ENCODE measurements at places on chromosomes 6 and 20. TPM values are rescaled to one million over a fixed set of nuclear protein-coding genes. Genes with fewer than 3 reads are reported as not detected.

The SLC17A1 gene
- total RNA-seq: not detected

The GSTA3 gene
- total RNA-seq: not detected

The EFCAB8 gene
- not detected for total RNA-seq

The SLC44A4 gene
- not detected for total RNA-seq

The CTCFL gene
- not detected for total RNA-seq

DNA sequence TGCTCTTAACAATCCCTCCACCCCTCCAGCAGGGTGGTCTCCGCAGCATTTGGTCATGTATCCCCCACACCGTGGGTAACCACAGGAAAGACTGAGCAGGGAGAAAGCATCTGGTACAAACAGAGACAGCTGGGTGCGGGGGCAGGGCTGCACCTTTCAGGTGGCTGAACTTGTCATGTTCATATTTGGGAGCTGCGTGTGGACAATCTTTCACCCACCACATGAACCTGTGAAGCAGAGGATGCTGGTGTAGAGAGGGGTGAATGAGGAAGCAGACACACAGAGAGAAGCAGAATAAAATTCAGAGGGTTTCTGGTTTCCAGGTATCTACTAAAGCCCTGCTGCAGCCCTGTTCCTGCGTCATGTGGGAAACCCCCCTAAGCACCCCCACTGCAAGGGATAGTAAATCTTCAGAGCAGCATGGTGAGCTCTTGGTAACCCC is 8.9 kb downstream of the GFOD1 start:
- H3K4me3 ChIP-seq: no peak overlapping the region
- peaks cover 3% of the 10 kb centered on the region for H3K36me3 ChIP-seq
- no peaks in the 10 kb centered on the region for H3K27me3 ChIP-seq
- H3K27ac ChIP-seq: no peak overlapping the region
- H3K4me1 ChIP-seq: no peaks in the 10 kb centered on the region

DNA sequence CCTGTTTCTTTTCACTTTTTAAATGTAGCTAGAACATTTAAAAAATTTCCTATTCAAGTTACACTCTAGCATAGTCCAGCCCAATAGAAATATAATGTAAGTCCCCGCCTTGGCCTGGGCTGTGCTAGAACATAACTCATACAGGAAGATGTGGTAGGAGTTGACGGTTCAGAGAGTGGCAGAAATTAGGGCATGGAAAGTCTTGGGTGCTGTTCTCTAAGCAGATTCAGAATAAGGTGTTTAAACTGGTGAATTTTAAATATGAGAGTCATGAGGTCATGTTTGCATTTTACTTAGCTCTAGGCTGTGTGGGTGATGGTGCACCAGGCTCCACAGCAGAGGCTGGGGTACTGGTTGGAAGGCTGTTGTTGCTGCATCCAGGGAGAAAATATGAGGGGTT is 256.5 kb downstream of the FARS2 start:
- no peaks in the 10 kb centered on the region for H3K36me3 ChIP-seq
- no peaks in the 10 kb centered on the region for H3K4me1 ChIP-seq
- no peak for DNase-seq
- H3K27me3 ChIP-seq: no peaks in the 10 kb centered on the region
- H3K4me3 ChIP-seq: no peak overlapping the region
- H3K27ac ChIP-seq: no peak overlapping the region

GRCh38 chr6:80259118-80259517 is 152.6 kb downstream of the BCKDHB start:
- no peaks in the 10 kb centered on the region for H3K27me3 ChIP-seq
- H3K4me1 ChIP-seq: no peaks in the 10 kb centered on the region
- no peak overlapping the region for H3K27ac ChIP-seq
- no peaks in the 10 kb centered on the region for H3K36me3 ChIP-seq

DNA sequence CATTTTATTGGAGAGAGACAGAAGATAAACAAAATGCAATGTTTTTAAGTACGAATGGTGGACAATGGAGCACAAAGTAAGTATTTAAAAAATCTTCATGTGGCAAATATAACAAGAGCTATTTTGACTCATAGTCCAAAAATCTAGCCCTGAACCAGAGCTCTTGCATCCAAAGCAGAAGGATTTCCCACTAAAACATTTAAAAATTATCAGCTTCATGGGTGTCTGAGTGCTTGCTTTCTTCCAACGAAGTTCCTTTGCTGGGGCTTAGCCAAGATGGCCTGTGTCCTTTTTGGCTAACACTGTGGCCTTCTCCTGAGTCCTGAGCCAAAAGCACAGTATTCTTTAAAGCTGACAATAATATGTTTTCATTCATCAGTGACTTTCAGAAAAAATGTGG is 161.7 kb downstream of the RIMS1 start:
- no peaks in the 10 kb centered on the region for H3K4me1 ChIP-seq
- no peak for DNase-seq
- no peaks in the 10 kb centered on the region for H3K27me3 ChIP-seq
- H3K4me3 ChIP-seq: no peak overlapping the region
- H3K27ac ChIP-seq: no peak overlapping the region

GRCh38 chr6:27251606-27252251 is 4.2 kb downstream of the PRSS16 start:
- peak overlapping the region; percentile 53 for H3K4me3 ChIP-seq
- peaks cover 7% of the 10 kb centered on the region for H3K4me1 ChIP-seq
- DNase-seq: no peak
- H3K36me3 ChIP-seq: no peaks in the 10 kb centered on the region
- H3K27me3 ChIP-seq: no peaks in the 10 kb centered on the region

DNA sequence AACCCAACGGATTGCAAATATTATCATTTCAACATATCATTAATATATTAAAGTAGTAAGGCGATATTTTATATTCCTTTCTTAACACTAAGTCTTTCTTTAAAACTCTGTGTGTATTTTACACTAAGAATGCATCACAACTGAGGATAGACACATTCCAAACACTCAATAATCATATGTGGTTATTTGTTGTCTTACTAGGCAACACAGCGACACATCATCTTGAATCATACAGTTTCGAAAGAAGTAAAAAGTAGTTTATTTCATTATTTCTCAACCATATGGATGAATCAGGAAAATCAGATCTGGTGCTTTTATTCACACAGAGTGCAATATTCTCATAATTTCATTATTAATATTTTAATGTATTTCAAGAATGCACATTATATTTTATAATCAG is 662.4 kb downstream of the EPHA7 start:
- no peak overlapping the region for H3K27ac ChIP-seq
- H3K4me3 ChIP-seq: no peak overlapping the region
- no peak for DNase-seq
- H3K4me1 ChIP-seq: no peaks in the 10 kb centered on the region

- peaks cover 10% of the 10 kb centered on the region for H3K4me1 ChIP-seq
- no peak for DNase-seq
- peak overlapping the region; percentile 67 for H3K4me3 ChIP-seq
- peaks cover 9% of the 10 kb centered on the region for H3K36me3 ChIP-seq
These were observed 646 bp downstream of the HMGA1 start for GRCh38 chr6:34237316-34237721.

DNA sequence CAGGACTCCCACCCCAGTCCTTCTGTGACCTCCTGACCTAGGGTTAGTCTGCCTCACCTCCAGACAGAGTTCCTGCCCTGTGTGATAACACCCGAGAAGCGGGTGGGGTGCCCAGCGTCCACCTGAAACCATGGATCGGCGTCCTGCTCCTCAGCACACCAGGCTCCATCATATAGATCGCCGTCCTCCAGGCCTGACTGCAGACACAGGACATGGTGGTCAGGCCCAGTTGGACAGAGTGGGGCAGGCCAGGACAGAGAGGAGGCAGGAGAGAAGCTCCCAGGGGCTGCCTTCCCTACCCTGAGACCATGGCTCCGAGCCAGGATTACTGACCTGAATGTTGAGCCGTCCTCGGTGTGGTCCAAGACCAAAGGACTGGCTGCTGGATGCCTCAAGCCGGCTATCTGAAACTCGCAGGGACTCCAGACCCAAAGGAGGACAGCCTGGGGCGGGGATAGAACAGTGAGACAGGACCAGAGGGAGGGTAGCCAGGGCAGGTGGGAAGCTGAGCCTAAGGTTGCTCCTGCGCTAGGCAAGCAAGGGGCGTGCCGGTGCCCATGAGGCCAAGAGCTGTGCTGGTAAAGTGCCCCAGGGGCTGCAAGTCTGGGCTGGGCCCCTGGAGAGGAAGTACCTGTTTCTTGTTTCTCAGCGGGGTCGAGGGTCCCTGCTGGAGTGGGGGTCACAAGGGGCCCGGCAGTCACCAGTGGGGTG is 2.2 kb downstream of the CPXM1 start:
- no peak overlapping the region for H3K27ac ChIP-seq
- peaks cover 4% of the 10 kb centered on the region for H3K27me3 ChIP-seq
- DNase-seq: no peak
- H3K36me3 ChIP-seq: no peaks in the 10 kb centered on the region

DNA sequence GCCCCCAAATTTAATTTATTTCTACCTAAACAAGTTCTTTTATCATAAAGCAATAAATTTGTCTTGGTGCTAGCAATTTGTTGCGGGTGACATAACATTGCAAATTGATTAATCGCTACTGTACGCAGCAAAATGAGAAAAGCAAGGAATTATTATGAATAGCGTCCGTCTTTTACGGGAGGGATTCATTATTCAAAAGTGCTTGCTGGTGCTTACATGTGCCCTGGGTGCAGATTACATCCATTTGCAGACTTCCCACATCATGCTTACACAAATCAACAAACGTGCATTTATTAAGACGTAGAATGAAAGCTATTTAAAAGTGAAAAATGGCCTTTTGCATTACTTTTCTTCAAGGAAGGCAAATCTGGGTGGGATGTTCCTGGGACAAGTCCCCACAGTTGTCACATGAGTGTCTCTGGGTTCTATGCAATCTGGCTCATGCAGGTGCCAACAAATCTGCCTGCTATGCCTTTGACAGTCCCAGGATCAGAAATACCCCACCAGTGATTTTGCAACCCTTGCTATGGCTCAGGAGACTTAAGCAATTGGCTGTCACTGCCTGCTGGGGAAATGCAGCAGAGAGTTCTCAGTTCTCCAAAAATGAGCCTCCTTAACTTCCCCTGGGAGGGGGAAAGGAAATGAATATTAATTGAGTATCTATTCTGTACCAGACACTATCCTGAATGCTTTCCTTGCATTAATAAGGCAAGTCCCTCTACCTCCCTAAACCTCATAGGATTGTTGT is 30.1 kb upstream of the MAFB start:
- no peaks in the 10 kb centered on the region for H3K4me1 ChIP-seq
- H3K27ac ChIP-seq: no peak overlapping the region
- no peaks in the 10 kb centered on the region for H3K27me3 ChIP-seq
- H3K4me3 ChIP-seq: no peak overlapping the region
- DNase-seq: no peak

- no peaks in the 10 kb centered on the region for H3K36me3 ChIP-seq
- no peak for DNase-seq
- H3K27me3 ChIP-seq: no peaks in the 10 kb centered on the region
- H3K4me3 ChIP-seq: no peak overlapping the region
- no peaks in the 10 kb centered on the region for H3K4me1 ChIP-seq
These were observed 222.6 kb downstream of the BCAS1 start for GRCh38 chr20:53847837-53848170.

DNA sequence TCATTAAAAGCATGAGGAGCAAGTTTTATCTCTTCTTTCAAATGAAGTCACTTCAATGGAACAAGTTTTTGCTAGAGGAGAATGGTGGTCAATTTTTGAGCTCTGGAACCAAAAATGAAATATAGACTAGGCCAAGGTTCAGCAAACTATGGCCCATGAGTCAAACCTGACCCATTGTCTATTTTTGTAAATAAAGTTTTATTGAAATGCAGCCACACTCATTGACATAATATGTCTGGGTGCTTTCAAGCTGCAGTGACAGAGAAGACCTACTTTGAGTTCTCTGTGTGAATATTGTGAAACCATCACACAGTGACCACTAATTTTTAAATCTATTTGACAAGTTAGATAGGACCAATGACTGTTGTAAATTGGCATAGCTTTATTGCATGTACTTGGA is 13.4 kb downstream of the RAE1 start:
- no peak for DNase-seq
- H3K27ac ChIP-seq: no peak overlapping the region
- H3K4me3 ChIP-seq: no peak overlapping the region
- no peaks in the 10 kb centered on the region for H3K4me1 ChIP-seq
- no peaks in the 10 kb centered on the region for H3K27me3 ChIP-seq

DNA sequence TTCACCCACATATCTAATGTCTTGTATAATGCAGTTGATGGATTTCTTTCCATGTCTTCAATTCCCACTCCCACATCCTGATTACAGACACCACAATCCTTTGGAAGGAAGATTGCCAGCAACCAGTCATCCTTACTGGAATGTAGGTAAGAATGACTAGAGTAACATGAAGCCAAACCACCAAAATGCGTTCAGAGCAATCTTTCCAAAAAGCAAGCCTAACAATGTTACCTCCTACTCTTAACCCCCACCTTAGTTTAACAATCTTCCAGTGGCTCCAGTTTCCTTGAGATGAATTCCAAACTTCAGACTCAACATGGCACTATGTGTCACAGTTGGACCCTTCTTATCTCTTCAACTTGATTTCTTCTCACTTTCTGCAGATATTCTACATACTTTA is 685.6 kb downstream of the DOK5 start:
- no peak overlapping the region for H3K27ac ChIP-seq
- no peak for DNase-seq

DNA sequence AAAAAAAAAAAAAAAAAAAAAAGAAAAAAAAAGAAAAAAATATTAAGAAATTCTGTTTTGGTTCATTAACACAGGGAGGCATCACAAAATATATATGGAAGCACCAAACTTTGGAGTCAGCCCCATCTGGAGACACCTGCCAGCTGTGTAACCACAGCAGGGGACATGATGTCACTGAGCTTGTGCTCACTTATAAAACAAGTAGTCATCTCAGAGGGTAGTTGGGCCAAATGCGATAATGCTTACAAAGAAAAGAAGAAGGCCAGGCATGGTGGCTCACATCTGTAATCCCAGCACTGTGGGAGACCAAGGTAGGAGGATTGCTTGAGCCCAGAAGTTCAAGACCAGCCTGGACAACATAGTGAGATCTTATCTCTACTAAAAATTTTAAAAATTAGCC is 1.1 kb upstream of the BNIP5 start:
- H3K4me1 ChIP-seq: no peaks in the 10 kb centered on the region
- H3K36me3 ChIP-seq: no peaks in the 10 kb centered on the region
- H3K4me3 ChIP-seq: no peak overlapping the region
- DNase-seq: no peak
- no peak overlapping the region for H3K27ac ChIP-seq

DNA sequence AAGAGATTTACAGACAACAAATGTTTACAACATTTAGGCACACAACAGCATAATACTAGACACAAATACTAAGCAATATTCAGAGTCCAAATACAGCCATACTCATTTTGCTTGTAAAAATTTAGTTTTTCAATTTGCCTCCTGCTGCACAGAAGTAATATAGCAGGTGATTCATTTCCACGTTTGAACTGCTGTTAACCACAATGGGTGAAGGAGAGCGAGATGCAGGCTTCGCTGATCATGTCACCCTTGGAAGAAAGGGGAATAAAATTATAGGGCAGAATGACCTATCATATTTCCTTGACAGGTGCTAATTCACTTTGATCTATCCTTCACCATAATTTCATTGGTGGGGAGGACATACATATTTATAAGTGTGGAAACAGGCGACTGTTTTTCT is 643.8 kb upstream of the AGPAT4 start:
- H3K4me1 ChIP-seq: no peaks in the 10 kb centered on the region
- no peaks in the 10 kb centered on the region for H3K36me3 ChIP-seq
- no peak overlapping the region for H3K27ac ChIP-seq
- no peak overlapping the region for H3K4me3 ChIP-seq
- no peak for DNase-seq

Measured in ascending aorta (tissue), 2 donors.